Progenitor cell of endocrine pancreas (in vitro differentiated cells): ENCODE measurements at places on chromosomes 7 and 10.

GRCh38 chr7:142654398-142654797 lies 94.9 kb upstream of the PRSS1 start:
- no peak for DNase-seq

- DNase-seq, result no peak
Measured at GRCh38 chr7:72435366-72435765, 23.2 kb upstream of the CALN1 start.

GRCh38 chr10:29598851-29599311 lies 35.9 kb downstream of the SVIL start:
- no peak for DNase-seq

- DNase-seq, result no peak
Measured at GRCh38 chr10:122849090-122849489, 3.4 kb upstream of the CUZD1 start.

- DNase-seq, result no peak
Measured at GRCh38 chr7:90835861-90836260, 239.7 kb downstream of the CDK14 start.

- no peak for DNase-seq
Measured at GRCh38 chr7:139909379-139910050, 80.5 kb downstream of the TBXAS1 start.

DNA sequence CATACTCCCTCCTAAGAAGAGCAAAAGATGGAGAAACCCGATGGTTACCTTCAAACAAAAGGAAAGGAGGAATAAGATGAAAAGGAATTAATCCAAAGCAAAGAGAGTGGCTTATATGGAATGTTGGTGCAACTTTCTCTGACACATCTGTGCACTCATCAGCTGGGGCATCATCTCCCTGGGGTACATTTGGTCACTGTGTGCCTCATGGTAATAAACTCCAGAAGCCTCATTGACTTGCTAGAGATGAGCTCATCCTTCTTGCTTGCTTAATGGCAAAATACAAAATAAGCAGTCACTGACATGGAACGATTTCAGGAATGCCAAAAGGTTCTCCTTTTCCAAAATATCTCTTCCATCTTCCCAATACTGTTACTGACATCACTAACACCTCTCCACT lies 22.5 kb downstream of the CAV1 start:
- no peak for DNase-seq

DNA sequence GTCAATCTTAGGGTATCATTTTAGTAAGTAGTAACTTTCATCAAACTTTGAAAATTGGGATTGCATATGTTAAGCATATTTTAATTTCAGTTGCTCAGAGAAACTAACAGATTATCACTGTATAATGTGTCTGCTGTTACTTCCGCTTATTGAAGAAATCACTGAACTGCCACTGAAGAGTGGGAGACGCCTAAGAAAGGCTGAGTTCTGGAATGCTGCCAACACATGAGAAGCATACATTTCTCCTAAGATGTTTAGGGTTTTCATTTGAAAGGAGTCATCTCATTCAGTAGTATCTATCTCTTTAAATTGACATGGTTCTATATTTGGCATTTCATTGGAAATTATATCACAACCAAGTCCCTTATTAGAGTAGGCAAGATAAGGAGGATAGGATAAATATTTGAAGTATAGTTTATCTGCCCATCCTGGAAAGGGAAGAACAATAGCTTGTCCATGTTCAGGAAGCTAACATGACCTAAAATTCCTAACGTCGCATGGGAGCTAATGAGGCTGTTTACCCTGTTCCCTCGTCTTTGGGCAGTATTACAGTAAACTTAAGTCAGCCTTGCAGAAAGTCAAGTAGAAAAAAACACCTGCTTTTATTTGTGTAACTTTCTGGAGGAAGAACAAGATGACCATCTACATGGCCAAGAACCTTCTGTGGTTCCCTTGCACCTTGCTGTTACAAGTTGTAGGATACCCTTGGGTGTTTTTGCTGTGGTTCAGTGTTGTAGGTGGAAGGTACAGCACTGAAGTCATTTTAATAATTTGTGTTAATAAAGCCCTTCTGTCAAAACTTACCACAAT lies 67.3 kb downstream of the NHLRC2 start:
- DNase-seq, result no peak

- DNase-seq, result no peak
Measured at GRCh38 chr10:79933961-79934360, 14.9 kb downstream of the SFTPD start.

DNA sequence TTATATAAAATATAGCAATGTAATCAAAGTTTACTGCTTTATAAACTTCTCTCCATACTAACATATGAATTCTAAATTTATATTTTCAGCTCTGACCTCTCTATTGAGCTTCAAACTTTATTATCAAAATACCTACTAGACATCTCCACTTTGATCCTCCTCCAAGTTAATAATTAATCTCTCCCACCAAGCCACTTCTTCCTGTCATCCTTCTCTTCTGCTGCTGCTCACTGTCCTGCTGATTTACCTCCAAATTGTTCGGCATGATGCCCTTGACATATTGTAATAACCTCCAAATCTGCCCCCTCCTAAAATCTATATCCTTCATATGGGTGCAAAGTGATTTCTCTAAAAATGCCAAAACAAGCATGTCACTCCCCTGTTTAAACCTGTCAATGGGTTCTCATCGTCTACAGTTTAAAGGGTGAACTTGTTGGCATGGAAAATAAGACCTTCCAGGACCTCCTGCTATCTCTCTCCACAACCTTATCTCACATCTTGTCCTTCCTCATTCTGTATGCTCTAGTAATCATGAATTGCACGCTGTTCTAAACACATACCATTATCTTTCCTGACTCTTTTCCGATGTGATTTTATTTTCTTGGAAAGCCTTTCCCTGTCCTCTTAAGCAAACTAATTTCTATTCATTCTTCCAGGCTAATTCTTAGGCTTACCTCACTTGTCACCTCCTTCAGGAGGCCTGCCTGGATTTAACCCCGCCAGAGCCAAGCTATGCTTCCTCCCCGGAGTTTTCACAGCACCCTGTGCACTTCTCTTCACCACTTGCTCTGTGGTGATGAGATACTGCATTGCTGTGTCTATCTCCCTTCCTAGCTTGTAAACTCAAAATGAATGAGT lies 52.1 kb upstream of the STK17A start:
- no peak for DNase-seq

DNA sequence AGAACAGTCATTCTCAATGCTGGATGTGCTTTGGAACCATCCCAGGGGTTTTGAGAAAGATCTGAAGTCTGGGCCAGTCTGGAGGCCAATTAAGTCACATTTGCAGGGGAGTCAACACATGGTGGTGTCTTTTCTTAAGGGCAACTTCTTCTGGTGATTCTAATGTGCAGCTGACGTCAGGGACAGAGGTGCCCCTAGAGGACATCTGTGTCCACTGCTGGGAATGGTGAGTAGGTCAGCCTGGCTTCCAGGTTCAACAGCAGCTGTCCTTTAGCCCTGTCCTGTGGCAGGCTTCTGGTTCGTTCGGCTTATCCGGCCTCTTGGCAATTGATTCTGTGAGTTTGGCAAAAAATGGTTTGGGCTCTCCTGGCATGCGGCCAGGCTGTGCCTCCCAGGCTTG lies 269.7 kb upstream of the HABP2 start:
- DNase-seq, result no peak

GRCh38 chr7:29113384-29114102 lies 32.8 kb downstream of the CPVL start:
- no peak for DNase-seq

GRCh38 chr7:32191305-32191704 lies 121.1 kb upstream of the PDE1C start:
- no peak for DNase-seq

GRCh38 chr7:42359946-42360345 lies 122.9 kb upstream of the GLI3 start:
- no peak for DNase-seq

- no peak for DNase-seq
Measured at GRCh38 chr7:100555701-100556100, 16.7 kb downstream of the AGFG2 start.

- DNase-seq, result no peak
Measured at GRCh38 chr7:116963234-116963633, 9.9 kb downstream of the ST7 start.

GRCh38 chr7:150569245-150569955 lies 2.2 kb downstream of the GIMAP4 start:
- DNase-seq, result no peak

GRCh38 chr10:133394801-133395221 lies 854 bp downstream of the MTG1 start:
- DNase-seq, result no peak
